ENCODE measurements at places on chromosomes 4 and X. TPM values are rescaled to one million over a fixed set of nuclear protein-coding genes. Genes with fewer than 3 reads are reported as not detected.

SSX1 gene
- total RNA-seq: not detected

- no peak for DNase-seq
Measured at GRCh38 chr4:87414816-87415215, 7.6 kb upstream of the NUDT9 start.

DNA sequence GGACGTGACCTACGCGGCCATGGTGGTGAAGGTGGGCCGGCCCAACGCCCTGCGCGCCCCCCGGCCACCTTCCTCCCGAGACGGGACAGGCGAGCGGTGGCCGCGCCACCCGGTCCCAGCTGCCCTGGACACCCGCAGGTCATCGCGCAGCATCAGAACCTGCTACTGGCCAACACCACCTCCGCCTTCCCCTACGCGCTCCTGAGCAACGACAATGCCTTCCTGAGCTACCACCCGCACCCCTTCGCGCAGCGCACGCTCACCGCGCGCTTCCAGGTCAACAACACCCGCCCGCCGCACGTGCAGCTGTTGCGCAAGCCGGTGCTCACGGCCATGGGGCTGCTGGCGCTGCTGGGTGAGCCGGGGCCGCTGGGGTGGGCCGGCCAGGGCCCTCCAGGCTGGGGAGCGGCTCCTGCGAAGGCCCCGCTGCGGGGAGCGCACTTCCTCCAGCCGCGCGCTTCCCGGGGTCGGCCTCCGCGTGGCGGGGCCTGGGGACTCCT, 9.0 kb upstream of the SLC26A1 start:
- DNase-seq: no peak

DNA sequence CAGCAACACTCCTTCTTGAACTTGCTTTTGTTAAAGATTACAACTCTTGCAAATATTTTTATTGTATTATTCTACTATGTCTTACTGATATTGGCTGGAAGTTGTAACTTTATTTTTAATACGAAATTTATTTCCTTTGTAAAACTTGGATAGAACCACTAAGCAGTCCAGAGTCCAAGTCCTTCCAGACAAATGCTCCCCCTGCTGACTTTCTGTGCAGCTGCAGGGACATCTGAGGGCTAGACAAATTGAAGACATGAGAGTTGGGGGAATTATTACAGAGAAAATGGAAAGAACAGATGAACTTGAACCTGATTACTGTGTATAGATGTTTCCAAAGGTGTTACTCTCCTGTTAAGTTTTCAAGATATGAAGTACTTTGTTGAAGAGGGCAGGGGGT, 238.8 kb downstream of the GRIA3 start:
- no peak for DNase-seq

DNA sequence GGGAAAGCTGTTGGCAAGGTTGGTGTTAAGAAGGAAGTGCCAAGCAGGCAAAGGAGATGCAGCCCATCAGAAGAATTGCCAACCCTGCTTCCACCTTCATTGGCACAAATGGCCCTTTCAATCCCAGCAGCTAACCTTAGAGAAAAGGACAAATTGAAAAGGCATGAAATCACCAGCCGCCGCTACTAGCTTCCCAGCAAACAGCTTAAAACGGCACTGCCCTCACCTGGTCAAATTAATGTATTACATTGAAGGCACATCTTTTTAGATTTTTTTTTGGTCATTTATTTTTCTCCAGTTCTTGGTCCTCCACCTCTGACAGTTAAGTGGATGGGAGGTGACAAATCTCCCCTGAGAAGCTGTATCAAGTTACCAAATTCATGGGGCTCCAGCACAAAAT, 51.0 kb upstream of the NHSL2 start:
- no peak for DNase-seq

DNA sequence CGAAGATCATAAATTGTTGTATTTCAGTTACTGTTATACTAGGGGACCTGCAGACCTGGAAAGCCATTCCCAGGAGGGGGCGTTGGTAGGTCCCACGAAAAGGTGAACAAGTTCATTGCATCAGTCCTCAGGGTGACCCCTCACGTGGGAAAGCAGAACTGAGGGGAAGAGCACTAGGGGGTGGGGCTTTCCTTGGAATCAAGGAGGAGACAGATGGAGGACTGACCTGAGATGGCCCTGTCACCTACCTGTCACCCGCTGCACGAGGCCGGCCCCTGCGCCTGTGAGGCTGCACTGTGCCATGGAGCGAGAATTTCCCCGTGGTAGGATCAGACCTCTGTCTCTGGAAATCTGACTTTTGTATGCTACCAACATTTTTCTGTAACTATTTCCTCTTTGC, 41.8 kb upstream of the CLDN24 start:
- DNase-seq: no peak

GRCh38 chrX:26597981-26598380, 382.0 kb downstream of the MAGEB5 start:
- DNase-seq: no peak

- DNase-seq: no peak
Measured at GRCh38 chr4:154317201-154317999, 174.2 kb downstream of the DCHS2 start.

- DNase-seq: no peak
Measured at GRCh38 chr4:153748378-153748777, 11.4 kb downstream of the RNF175 start.

FAAH2 gene
- 3.1 TPM for total RNA-seq

FAM9C gene
- not detected for total RNA-seq

DNA sequence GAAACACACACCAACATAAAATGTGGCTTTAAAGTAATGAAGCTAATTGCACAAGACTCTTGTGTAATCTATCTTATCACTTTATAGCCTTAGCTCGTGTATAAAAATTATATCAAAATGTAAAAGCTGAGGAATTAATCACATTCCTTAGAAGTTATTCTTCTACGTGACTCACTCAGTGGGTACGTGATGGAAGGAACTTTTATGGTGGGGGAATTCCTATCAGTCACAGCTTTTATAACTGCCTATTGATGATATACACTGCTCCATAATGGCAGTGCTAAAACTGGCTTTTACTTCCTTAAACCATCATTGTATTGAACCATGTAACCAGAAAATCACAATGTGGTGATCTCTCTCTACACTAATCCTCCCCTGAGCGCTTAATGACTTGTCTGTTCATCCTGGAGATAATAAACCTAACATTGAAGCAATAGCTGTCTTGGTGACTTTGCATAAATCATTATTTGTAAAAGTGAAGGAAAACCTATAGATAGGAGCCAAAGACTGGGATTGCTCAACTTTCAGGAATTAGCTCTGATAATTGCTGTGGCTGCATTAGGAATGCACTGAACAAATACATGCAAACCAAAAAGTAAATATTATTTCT, 276.7 kb downstream of the GBA3 start:
- DNase-seq: no peak

FMR1NB gene
- not detected for total RNA-seq

STAG2 gene
- 86.6 TPM for total RNA-seq

GRCh38 chr4:152605641-152606335, 69.9 kb upstream of the FBXW7 start:
- DNase-seq: no peak

DNA sequence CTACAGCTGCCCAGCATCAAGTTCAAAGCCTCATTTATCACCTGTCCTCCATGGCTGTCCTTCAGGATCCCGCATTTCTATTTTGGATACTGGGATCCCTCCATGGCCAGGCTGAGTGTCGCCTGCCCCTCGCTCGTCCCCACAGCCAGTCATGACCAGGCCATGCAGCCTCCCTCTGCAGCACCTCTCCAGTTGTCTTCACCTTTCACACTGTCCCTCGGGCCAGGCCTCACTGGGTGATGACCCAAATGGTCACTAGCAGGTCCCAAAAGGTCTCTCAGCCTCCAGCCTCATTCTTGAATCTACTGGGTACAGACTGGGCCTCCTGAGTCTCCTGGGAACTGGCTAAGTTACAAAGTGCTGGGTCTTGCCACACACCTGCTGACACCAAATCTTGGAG, 48.7 kb upstream of the HELT start:
- no peak for DNase-seq

- no peak for DNase-seq
Measured at GRCh38 chr4:90597927-90598326, 470.7 kb downstream of the CCSER1 start.

SFRP2 gene
- not detected for total RNA-seq

NIPAL1 gene
- total RNA-seq: 0.73 TPM

GJB1 gene
- not detected for total RNA-seq

DNA sequence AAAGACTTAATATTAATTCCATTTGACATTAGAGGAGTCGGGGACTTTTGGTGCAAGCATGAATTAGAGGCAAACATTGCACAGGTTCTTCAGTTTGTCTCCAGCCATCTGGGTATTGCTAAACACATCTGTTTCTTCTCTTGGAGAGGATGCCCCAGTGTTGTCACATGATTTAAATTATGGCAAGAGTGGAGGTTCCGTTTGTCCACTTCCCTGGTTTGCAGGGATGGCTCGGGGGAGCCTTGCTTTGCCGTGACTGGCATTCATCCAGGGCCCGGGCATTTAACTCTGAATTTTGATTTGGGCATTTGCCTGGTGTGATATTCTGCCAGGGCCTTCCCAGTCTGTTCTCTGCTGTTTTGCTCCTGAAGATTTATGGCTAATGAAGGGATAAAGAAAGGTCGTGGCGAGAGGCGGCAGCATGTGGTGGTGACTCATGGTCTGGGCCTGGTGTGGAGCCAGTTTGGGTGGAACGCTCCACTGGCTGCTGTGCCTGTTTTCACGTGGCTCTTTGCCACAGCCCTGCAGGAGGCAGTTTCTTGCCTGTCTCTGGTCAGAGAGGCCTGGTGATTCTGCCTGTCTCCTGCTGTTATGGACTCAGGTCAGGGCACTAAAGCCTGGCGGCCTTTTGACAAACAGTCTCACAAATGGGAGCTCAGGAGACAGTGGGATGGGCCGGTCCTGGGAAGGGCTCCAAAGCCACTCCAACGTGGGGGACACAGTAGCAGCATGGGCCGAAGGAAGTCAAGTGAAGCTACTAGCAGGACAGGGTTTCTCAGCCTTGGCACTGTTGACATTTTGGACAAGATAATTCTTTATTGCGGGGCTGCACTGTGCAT, 99.4 kb upstream of the PGRMC2 start:
- no peak for DNase-seq

MEPE gene
- total RNA-seq: not detected

DNA sequence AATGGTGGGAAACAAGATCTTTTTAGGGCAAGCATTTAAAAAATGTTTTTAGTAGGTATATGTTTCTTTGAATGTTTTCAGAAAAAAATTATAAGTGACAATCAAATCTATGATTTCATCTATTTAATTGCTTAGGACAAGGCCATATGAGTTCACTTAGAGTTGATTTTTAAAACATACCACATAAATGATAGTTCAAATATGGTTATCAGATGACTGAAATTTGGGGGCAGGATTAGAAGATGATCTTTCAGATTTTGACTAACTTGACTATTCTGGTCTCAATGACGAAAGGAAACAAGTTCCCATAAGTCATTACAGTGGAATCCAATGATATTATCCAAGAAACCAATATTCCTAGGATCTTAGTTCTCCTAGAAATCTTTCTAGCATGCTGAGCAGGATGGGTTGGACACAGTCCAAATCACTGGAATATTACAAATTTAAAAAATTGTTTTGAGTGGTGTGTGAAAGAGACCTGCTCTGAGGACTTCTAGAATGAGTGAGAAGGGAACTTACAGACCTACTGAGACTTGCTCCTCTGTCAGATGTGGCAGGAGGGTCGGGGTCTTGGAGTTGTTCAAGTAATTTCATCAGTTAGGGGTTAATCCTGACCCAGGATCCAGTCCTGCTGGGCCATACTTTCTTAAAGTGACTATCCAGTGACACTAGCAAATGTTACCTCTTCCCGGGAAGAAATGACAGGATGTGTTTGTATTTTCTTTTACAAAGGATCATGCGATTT, 20.0 kb downstream of the RHOH start:
- no peak for DNase-seq

GRCh38 chr4:139515531-139515958, 40.5 kb downstream of the SETD7 start:
- no peak for DNase-seq

ZNF182 gene
- total RNA-seq: 8.4 TPM

DUX4 gene
- not detected for total RNA-seq

DNA sequence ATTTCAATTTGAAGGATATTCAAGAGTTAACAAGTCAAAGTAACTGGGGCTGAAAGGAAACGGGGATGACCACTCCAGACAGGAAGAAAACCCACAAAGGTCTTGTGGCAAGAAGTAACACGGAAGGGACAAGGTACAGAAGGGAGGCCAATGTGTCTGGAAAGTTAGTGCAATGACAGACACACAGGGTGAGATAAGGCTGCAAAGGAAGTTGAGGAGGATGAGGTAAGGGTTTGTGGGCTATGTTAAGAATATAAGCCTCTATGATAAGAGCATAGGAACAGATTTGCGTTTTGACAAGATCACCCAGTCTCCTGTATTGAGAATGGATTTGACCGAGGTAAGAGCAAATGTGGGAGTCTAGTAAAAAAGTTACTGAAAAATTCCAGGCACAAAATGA, 21.9 kb upstream of the EMCN start:
- DNase-seq: no peak

GRCh38 chr4:90769251-90769650, 642.1 kb downstream of the CCSER1 start:
- no peak for DNase-seq

IGSF1 gene
- total RNA-seq: not detected

GRCh38 chrX:93673056-93673868, at the start of gene NAP1L3:
NAP1L3 (minus strand) TSS chrX:93673578; CDS start chrX:93673304, 274 bp downstream.
- no peak for DNase-seq

DNA sequence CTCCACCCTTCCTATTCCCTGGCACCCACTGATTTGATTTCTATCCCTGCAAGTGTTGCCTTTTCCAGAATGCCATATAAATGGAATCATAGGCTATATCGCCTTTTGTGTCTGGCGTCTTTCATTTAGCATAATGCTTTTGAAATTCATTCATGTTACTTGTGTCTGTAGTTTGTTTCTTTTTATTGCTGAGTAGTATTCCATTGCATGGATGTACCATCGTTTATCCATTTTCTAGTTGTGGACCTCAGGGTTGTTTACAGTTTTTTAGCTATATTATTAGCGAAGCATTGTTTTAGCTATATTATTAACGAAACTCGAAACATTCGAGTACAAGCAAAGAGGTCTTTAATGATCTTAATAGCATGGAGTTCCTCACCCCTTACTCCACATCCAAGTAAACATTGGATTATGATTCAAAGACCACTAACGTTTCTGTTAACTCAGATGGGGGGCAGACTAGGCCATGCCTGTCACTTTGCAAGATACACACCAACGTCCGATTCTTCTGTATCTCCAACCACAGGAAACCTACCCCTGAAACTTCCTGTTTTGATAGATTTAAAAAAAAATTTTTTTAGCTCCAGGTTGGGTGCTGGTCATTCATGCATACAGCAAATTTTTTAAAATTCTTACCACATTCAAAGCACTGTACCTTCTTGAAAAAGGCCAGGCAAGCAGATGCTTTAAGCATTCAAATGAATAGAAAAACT, 1.1 kb downstream of the DCK start:
- DNase-seq: no peak

SSX4B gene
- total RNA-seq: not detected

GRCh38 chr4:118936406-118936805, 47.8 kb downstream of the SYNPO2 start:
- no peak for DNase-seq

TNIP3 gene
- 0.15 TPM for total RNA-seq

PASD1 gene
- not detected for total RNA-seq

AKAP4 gene
- total RNA-seq: not detected

DNA sequence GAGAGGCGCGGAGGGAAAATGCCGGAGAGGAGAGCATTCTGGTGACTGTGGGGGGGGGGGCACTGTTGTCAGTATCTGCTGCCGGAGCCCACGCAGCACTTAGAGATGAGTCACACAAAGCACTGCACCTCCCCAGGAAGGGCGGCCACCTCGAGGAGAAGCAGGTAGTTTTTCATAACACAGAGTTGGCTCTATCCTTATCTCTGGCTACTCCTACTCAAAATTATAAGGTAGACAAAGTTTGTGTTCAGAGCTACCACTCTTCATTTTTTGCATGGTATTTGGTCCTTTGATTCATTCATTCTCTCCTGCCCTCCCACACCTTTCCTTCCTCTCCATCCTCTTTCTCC, 76.2 kb upstream of the SCOC start:
- DNase-seq: no peak
